ENCODE measurements at places on chromosomes 5 and 9.

GRCh38 chr5:153901449-153901848, 137.3 kb downstream of the FAM114A2 start:
- no peak for DNase-seq

GRCh38 chr9:115204904-115205453, 87.0 kb upstream of the TNC start:
- DNase-seq = no peak

- DNase-seq = no peak
Measured at GRCh38 chr9:89630508-89630907, 25.7 kb downstream of the GADD45G start.

DNA sequence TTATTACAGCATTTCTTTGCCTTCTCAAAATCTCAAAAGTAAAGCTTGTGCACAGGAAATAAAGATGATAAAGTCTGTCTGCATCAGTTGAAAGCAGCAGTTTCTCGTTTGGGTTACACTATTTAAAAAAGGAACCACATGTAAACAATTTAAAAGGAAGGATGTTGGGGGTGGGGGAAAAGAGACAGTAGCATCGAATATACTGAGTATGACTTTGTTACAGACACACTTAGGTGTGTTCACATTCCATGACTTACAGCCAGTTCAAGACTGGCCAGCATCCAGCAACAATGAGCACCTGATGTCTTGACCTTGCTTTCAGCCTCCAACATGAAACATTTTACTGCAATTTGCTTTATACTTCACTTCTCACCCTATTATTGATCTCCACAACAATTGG, 8.7 kb downstream of the GAPT start:
- no peak for DNase-seq

DNA sequence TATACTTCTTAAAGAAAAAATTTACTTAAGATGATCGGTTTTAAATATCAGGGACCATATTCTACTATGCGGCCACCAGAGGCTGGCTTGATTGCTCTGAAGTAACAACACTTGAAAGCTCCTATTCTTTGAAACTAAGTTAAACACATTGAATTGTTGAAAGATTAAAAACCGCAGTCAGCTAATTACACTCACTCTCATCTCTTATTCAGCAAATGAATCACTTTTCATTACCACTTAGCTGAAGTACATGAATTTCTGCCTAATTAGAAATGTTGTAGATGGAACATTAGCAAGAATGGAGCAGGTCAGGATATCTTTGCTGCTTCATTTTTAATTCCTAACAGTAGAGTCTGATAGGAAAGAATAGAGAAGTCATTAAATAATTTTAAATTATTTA, 42.3 kb downstream of the LSM11 start:
- DNase-seq = no peak

GRCh38 chr5:126182971-126183695, 240.1 kb upstream of the GRAMD2B start:
- no peak for DNase-seq

- DNase-seq = no peak
Measured at GRCh38 chr5:57166276-57166675, 7.6 kb upstream of the GPBP1 start.

DNA sequence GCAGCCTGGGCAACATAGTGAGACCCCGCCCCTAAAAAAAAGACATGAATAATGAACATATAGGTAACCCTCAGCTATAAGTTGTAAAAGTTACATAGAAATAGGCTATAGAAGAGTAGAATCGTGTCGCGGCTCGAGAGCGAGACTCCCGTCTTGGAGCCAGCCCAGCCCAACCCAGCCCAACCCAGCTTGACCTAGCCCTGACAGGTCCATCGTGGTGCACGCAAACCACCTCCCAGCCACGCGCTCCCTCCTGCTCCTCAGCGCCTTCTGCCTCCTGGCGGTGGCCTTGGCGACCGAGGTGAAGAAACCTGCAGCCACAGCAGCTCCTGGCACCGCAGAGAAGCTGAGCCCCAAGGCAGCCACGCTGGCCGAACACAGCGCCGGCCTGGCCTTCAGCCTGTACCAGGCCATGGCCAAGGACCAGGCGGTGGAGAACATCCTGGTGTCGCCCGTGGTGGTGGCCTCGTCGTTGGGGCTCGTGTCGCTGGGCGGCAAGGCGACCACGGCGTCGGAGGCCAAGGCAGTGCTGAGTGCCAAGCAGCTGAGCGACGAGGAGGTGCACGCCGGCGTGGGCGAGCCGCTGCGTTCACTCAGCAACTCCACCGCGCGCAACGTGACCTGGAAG, 10.8 kb downstream of the KIF24 start:
- DNase-seq = no peak

GRCh38 chr5:130234816-130235215, 330.6 kb downstream of the CHSY3 start:
- DNase-seq = no peak

DNA sequence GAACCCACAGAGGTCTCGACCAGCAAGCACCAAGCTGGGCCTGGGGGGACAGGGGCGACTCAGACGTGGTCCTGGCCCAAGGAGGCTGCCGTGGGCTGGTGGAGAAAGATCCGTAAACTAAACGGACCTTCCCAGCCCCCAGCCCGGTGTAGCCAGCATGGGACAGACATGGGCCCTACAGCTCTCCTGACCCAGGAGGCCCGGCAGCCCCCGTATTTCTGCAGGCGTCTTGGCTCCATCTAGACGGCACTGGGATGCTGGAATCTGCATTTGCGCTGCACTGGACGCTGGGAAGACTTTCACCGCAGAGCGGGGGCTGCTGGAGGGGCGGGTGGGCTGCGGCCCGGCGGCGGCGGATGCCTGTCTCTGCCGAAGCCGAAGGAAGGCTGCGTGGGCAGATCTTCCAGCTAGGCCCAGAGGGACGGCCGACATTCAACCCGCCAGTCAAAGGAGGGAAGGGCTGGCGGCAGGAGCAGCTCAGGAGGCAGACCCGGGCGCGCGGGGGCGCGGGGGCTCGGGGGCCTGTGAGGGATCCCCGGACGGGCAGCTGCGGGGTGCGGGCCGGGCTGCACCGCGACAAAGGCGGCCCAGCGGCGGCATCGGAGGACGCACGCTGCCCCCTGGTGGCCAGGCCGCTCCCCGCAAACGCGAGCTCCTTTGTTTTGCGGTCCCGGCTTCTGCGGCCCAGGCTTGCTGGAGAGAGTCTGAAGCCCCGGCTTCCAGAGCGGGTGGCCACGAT, 266.2 kb downstream of the NSG2 start:
- DNase-seq = no peak

DNA sequence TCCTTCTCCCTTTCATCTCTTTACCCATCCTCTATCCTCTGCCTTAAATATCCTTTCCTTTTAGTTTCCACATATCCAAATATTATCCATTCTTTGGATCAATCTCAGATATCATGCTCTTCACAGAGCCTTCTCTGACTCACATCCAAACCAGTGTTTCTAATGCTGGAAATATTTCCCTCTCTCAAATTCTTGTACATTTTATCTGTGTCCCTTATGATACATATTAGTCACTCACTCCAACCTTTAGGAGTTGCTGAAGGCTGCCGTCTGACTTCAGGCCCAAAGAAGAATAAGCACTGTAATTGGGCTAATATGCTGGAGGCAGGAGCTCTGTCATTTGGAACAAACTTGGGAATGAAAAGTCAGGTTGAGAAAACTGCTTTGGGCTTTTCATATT, 156.4 kb upstream of the RUSC2 start:
- no peak for DNase-seq

DNA sequence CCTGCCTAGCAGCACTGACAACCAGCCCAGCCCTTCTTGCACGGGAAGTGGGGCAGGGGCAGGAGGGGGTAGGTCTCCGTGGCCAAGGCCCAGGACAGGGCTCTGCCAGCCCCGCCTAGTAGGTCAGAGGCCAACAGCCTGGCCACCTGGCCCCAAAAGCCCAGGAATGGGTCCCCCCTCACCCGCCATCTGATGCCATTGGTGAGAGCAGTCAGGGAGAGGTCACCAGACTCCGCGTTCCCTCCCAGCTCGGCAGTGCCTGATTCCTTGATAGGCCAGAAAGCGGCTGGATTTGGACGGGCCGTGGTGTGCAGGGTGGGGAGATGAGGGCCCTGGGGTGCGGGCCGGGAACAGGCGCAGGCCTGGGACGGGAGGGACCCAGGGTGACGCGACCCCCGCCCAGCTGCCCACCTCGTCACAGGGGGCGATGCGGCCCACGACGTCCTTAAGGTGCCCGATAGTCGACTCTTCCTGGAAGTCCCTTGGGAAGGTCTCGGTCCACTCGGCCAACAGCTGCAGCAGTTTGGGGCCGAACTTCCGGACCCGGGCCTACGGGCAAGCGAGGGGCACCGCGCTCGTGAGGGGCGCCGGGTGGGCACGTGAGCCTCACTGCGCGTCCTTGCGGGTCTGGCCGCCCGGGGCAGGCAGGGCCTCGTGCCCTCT, 64.5 kb upstream of the RNF130 start:
- no peak for DNase-seq

DNA sequence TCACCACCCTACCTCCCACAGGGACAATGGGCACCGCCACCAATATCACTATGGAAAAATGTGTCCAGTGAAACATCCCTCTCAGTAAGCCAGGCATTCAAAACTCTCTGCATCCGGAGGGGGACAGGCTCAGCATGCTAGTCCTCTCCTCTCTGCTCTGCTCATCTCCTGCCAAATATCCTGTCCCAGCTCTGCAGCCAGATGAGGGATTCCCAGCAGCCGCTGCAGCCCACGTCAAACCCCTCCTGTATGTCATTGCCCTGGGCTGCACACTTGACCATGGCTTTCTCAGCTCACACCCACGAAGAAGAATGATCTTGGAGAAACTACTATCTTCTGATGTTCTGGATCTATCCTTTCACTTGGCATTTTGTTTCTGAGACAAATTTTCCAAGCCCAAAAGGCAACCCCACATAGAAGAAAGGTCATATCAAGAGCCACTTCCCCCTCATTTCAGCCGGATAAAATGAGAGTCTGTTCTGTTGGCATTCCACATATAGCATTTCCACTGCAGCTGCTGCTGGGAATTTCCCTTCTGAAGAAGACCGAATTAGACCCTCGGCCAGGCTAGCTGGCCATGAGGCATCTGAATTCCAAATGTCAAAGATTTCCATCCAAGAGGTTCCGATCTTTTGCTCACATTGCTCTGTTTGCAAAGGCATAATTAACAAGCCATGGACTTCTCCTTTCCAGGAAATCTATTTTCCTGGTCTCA, 338.0 kb downstream of the ACTL7B start:
- DNase-seq = no peak

All from cortex of kidney (tissue), 1 donor.